ENCODE measurements at places on chromosomes 1 and 21. TPM values are rescaled to one million over a fixed set of nuclear protein-coding genes. Genes with fewer than 3 reads are reported as not detected.

DNA sequence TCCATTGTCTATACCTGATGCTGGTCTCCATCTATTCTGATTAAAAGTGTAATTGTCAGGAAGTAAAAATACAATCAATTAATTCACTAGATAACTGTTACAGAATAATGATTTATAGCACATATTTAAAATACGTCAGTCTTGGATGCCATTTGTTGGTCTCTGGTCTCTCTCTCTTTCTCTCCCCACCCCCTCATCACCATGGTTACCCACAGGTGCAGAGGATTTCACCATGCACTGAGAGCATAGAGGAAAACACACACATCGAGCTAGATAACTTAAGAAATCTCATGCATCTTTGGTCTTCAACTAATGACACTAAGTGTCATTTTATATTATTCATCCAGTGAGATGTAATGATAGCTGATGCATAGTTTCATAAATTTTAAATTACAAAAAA, 33.4 kb downstream of the LRRC53 start:
- no peak for DNase-seq
- no peaks in the 10 kb centered on the region for H3K4me1 ChIP-seq
- H3K27ac ChIP-seq = no peak overlapping the region
- H3K27me3 ChIP-seq = peaks cover 61% of the 10 kb centered on the region
- no peaks in the 10 kb centered on the region for H3K36me3 ChIP-seq
- no peak overlapping the region for H3K4me3 ChIP-seq

DNA sequence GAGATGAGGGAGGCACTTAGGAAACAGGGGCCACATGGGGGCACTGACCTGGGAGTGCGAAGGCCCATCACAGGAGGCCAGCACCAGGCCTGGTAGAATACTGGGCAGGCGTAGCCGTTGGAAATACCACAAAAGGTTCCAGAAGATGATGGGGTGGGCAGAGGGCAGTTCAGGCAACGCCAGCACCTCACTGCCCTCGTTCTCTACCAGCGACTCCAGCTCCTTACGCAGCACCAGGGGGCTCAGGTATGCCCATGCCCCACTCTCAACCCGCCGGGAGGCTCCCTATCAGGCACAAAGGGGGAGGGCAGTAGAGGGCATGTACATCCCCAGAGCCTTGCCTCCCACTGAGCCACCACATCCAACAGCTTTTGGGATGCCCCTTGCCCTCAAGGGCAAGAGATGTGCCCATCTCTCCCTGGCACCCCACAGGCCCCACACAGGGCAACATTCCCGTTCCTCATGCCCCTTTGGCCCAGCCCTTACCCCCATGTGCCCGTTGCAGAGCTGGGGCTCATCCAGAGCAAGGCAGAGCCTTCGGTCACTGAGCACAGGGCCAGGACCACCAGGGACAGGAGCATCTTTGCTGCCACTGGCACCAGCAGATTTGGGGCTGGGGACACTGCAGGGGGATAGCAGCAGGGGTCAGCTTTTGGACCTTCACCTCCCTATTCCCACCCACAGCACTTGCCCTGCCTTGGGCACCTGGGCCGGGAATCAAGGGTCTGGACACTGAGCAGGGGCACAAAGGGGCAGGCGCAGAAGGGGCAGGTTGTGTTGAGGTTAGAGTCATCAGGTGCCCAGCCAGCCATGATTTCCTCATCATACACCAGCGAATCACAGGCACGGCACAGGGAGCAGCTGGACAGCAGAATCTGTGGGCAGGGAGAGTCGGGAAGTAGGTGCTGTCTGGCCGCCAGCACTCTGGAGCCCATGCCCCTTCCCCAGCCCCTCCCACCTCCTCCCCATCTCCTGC, 9.7 kb upstream of the GATAD2B start:
- no peak overlapping the region for H3K27ac ChIP-seq
- peaks cover 12% of the 10 kb centered on the region for H3K36me3 ChIP-seq
- no peaks in the 10 kb centered on the region for H3K4me1 ChIP-seq
- no peak for DNase-seq

DNA sequence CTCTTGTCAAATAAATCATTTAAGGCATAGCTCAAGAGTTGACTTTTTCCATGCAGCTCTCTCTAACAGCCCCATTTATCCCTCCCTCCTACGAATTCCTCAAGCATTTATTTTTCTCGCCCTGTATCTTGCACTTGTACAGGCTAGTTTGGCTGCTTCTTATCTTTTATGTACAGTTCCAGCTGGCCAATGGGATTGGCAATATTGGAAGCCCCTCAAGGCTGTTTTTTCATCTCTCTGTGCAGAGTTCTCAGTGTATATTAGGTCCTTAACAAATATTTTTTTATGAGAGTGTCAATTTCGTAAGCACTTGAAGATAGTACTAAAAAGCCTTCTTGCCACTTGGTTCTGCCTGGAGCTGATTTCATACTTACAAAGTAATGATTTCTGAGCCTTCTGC, 356.0 kb downstream of the ST6GALNAC3 start:
- H3K36me3 ChIP-seq = no peaks in the 10 kb centered on the region
- H3K4me1 ChIP-seq = no peaks in the 10 kb centered on the region
- peaks cover 3% of the 10 kb centered on the region for H3K27me3 ChIP-seq
- no peak overlapping the region for H3K27ac ChIP-seq
- DNase-seq = no peak

The OR6K6 gene
- total RNA-seq = not detected

- H3K4me1 ChIP-seq = no peaks in the 10 kb centered on the region
- no peak overlapping the region for H3K27ac ChIP-seq
- peaks cover 89% of the 10 kb centered on the region for H3K36me3 ChIP-seq
- no peak overlapping the region for H3K4me3 ChIP-seq
Observed at GRCh38 chr1:182872881-182873280, 33.7 kb downstream of the DHX9 start.

DNA sequence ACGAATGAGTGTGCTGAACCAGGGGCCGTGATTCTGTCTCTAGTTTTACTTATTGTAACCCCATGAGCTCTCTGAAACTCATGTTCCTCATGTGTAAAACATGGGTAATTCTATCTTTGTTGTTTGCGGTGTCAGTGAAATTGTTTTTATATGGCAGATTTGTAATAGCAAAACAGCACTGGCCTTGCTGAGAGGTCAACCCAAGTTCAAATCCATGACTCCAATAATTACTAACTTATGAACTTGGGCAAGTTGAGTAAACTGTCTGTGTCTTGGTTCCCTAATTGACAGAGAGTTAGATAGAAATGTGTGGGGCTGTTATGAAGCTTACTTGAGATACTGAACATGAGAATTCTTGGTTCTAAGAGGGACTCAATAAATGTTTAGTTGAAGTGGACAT, 17.8 kb downstream of the C1orf116 start:
- peaks cover 24% of the 10 kb centered on the region for H3K4me1 ChIP-seq
- H3K4me3 ChIP-seq = no peak overlapping the region
- no peaks in the 10 kb centered on the region for H3K27me3 ChIP-seq
- no peaks in the 10 kb centered on the region for H3K36me3 ChIP-seq

The IL23R gene
- total RNA-seq = not detected

DNA sequence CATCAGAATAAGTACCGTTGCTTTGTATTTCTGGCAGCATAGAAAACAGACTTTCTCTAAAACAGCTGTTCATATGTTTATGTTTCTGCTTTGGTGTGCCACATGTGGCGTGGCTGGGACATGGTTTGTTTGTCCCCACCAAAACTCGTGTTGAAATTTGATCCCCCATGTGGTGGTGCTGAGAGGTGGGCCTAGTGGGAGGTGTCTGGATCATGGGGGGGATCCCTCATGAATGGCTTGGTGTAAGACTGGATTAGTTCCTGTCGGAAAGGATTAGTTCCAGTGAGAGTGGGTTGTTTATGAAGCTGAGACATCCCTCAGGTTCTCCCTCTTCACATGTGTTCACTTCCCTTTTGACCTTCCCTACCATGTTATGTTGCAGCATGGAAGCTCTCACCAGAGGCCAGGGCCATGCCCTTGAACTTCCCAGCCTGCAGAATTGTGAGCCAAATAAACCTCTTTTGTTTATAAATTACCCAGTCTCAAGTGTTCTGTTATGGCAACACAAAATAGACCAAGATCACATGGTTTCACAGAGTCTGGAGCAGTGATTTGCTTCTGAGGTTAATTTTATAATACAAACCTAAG, 17.9 kb upstream of the H3-3A start:
- no peaks in the 10 kb centered on the region for H3K27me3 ChIP-seq
- H3K36me3 ChIP-seq = no peaks in the 10 kb centered on the region
- no peak overlapping the region for H3K4me3 ChIP-seq
- no peak for DNase-seq
- no peak overlapping the region for H3K27ac ChIP-seq

Measured in PC-3 (cell line).